ENCODE measurements at places on chromosomes 2 and 18.

DNA sequence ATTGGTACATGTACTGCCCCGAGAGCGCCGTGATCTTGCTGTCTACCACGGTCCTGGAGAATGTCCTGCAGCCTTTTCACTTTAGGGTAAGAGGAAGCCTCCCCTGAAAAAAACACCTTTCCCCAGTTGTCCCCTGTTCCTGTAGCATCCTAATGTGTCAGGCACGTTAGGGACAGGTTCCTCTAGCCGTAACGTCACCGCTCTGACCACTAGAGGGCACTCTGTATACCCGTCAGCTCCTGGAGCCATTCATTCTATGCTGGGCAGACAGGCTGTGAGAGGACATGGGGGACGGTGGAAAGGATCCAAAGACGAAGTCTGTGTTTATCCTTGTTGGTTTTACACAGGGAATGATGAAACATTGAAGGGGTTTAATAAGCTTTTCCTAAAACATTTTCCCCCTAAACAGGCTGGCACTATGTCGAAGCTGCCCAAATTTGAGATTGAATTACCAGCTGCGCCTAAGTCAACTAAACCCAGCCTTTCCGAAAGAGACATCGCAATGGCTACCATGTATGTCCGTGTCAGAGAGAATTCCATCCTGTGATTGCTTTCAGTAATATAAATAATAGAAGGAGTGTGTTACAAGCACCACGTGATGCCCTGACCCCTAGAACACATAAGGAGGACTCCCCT, 12.7 kb downstream of the RMC1 start:
- peak; percentile 56 for DNase-seq

GRCh38 chr2:223538920-223539440, 63.2 kb downstream of the SCG2 start:
- DNase-seq, result no peak

DNA sequence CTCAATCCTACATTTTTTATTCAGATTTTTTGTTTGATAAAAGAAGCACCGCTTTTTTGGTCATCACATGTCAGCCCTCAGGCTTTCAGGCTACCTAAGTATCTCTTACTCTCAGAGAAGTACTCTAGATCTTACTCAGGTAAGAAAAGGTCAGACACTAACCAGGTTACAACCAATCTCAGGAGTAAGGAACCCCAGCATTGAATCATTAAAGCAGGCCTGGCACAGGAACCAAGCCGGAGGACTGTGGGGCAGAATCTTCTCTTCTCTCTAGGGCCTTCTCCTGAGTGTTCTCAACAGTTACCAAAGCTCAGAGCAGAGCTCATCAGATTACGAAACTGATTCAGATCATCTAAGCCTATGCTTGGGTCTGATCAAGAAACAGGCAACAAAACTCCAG, 28.2 kb downstream of the RBMS1 start:
- no peak for DNase-seq

DNA sequence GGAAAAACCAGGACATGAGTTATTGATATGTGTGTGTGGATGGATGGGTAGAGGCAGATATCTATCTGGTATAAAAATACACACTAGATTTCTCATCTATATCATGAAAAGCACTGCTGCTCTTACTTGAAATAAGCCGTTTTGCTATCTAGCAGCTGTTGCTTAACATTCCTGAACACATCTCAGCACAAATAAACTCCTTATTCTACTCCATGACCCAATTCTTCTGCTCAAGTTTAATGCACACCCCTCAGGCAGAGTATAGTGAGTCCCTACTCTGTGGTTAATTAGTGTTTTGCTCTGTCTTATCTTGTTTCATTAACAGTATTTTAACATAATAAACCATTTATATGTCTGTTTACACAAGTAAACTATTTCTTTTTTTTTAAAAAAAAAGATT, 134.2 kb downstream of the CBLN2 start:
- DNase-seq, result no peak

DNA sequence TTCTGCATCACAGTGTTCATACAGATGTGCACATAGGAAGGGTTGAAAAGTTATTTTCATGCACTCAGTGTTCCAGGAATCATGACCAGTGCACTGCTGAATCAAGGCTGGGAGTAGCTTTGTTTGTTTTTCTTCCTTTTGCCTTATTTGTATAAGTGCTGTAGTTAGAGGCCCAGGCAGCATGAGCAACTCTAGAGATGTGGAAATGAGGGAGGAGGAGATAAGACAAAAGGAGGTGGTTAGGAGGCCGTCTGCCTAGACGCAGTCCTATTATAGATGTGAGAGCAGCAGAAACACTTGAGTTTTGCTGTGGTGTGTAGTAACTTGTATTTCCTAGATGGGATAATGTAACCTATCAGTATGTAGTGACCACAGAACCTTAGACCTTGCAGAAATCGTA, 264.3 kb upstream of the RASGRP3 start:
- DNase-seq, result no peak

- DNase-seq, result no peak
Observed at GRCh38 chr18:54531402-54532065, 59.5 kb upstream of the DYNAP start.

- no peak for DNase-seq
Observed at GRCh38 chr2:175612280-175612679, 389.8 kb downstream of the LNPK start.

DNA sequence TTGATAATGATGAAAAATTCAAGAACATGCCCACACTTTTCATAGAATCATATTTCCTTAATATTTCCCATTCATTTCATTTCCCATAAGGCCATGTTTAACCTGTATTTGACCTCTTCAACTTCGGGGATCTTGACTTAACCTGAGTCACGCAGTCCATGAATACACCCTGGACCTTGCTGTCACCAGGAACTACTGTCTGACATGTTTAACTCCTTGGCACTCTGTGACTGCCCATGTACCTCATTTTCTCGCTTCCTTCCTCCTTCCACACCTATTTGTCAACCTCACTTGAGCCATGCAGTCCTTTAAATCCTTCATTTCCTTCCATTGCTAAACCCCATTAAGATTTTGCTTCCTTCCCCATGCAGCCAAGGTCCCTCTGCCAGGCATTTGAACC, 16.3 kb downstream of the ABCB11 start:
- no peak for DNase-seq

DNA sequence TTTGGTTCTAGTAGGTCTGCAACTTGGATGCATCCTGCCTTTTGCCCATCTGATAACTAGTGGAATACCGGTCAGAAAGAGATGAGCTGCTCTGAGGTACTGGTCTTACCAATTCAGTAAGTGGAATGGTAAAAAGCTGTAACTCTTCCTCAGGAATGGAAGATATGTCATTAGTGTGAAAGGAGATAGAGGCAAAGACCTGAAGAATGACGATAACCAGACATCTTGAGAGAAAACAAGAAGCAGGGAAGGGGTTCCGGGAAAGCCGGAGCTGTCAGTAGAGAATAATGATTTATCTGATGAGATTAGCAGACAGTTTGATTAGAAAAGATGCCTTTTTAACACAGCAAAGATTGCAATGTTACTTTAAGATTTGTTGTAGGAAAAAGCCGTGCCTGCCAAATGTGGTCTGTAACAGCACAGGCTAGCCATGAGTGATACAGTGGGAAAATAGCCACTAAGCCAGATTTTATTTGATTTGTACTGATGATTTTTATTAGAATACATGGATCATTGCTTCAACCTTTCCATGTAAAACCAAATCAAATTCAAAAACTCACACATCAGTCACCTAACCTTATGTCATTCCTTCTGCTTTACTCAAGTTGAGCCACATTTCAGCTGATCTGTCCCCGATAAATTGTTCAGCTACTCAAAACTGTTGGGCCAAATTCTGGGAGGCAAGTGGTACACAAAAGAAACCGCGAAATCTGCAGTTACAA, 110.0 kb downstream of the TCF4 start:
- DNase-seq, result no peak

GRCh38 chr2:47254464-47254863, 99.4 kb upstream of the STPG4 start:
- no peak for DNase-seq

All from activated CD8-positive, alpha-beta memory T cell treated with anti-CD3 and anti-CD28 coated beads for 1 hour (primary cell).